ENCODE measurements at places on chromosomes 7 and 10.

GRCh38 chr10:77673515-77674140, 36.0 kb upstream of the KCNMA1 start:
- DNase-seq, result no peak

DNA sequence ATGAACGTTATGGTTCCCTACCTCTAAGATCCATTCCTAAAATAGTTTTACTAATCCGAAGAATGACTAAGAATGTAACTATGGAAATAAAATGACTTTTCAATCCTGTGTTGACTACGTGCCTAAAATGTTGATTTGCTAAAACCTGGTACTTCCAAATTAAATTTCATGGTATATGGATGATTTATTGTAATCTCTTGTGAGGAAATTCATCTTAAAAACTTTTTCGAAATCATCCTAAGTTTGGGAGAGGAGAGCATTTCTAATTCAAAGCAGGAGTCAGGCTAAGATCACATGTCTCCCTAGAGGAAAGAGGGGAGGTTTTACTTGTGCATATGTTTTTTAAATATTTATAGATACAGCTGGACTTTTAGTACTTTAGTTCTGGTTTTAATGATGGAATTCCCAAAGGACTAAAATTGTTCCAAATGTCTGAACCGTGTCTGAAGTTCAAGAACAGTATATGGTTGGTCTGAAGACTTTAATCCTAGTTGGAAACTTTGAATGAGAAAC, 483.9 kb downstream of the AUTS2 start:
- DNase-seq, result no peak

GRCh38 chr10:774661-775244, 85.3 kb upstream of the DIP2C start:
- DNase-seq, result no peak

- DNase-seq, result no peak
Observed at GRCh38 chr10:84548869-84549268, 220.5 kb downstream of the CCSER2 start.

DNA sequence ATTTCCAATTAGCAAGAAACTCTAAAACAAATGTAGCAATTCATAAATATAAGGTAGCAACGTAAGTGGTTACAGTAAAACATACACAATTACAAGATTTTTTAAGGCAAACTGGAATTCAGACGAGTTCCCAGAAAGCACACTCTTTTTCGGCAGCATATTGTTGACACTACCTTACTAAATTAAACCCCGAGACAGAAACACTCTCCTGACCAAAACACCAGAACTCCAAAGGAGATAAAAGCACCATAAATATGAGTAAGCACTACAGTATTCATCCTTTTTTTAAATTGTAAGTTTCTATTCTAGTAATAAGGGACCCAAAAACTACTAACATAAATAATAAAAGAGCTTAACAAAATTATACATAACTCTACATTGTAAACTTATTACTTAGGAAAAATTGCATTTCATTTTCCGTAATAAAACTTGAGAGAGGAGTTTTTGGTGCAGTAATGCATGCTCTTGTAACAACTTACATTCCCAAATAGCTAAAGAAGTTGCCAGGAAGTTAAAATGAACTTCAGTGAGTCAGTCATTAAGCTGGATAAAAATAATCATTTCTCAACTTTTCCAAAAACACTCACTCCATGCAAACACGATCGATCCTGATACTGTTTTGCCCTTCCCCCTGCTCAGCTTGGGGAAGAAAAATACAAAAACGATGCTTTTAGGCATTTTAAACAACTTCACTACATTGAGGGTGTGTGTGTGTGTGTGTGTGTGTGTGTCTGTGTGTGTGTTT, 2.0 kb downstream of the PIP4K2A start:
- DNase-seq, result no peak

Measured in GM06990 (cell line).